RWPE2 (cell line): ENCODE measurements at places on chromosomes 4 and X.

DNA sequence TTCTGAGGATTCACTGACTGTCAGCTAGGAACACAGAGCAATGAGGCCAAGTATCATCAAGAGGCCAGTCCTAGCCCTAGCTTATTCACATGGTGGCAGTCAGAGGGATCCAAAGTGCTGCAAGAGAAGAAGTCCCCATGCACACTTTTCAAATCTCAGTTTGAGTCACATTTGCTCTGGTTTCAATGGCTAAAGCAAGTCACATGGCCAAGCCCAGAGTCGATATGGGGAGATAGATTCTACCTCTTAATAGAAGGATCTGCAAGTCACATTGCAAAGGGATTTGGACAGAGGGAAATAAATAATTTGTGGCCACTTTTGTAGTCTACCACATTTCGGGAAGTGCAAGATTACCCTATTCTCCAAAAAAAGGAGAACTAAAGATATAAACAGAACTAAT lies 3.7 kb upstream of the LCORL start:
- DNase-seq, result no peak

- no peak for DNase-seq
Measured at GRCh38 chr4:100372432-100372831, 145.4 kb downstream of the EMCN start.

DNA sequence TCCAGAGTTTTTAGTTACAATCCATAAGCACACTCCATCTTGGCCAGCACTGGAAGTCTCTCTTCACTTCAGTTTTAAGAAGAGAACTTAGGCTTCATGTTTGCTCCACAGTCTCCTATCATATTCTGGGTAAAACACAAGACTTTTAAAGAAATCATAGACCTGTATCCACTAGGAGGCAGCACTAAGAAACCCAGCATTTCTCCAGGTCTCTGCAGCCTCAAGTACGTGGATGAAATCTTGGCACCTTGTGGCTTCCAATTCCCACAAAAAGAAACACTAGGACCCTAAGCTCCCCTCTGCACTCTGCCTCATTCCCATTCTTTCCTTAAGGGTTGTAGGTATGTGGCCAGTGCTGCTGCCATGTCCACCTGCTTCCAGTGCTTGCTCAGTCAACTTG lies 367.3 kb upstream of the CASK start:
- no peak for DNase-seq

DNA sequence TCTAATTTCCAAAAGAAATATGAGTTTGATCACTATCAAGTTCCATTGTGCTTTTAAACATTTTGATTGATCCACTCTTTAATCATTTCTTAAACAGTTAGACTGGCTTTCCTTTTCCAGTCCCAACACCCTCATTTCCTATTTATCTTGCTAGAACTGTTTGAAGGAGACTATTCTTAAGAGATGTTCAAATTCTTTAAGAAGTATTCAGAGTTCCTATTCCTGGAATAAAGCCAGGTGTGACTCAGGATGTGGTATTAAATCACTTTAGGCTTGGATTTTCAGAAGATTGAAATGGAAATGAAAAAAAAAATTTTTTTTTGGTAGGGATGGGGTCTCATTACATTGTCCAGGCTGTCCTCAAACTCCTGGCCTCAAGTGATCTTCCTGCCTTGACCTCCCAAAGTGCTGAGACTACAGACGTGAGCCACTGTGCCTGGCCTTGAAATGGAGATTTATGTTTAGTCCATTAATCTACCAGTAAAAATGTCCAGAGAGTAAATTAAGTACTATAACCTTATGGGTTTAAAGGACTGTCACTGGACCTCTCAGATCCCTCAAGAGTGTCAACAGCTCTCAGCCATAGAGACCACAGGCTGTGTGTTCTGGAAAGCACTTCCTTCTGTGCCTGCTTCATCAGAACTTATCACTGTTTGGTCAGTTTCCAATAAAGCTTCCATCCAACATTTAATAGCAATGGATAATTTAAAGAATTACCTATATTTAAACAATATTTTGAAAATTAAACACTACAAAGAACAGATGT lies 90.7 kb downstream of the CDS1 start:
- DNase-seq, result no peak
